ENCODE measurements at places on chromosomes 16 and 17.

DNA sequence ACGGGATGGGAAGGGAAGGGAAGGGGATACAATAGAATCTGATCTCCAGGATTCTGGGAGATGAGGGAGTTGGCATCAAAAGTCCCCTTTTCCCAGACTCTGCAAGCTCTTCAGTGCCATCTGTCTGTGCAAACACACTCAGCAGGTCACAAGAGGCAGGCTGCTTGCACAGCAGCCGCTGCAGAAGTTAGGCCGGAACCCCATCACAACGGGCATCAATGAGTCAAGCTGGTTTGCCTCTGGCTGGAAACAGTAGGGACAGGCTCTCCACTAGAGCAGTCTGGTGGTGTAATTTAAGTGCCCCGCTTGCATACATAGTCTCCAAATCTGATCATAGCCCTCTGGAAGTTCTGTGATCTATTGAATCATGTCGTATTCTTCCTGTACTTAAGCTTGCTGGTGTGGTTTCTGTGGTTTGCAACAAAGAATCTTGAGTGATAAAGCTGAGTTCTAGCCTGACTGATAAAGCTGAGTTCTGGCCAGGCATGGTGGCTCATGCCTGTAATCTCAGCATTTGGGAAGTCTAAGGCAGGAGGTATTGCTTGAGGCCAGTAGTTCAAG lies 33.7 kb upstream of the KDM8 start:
- DNase-seq = peak; percentile 41

DNA sequence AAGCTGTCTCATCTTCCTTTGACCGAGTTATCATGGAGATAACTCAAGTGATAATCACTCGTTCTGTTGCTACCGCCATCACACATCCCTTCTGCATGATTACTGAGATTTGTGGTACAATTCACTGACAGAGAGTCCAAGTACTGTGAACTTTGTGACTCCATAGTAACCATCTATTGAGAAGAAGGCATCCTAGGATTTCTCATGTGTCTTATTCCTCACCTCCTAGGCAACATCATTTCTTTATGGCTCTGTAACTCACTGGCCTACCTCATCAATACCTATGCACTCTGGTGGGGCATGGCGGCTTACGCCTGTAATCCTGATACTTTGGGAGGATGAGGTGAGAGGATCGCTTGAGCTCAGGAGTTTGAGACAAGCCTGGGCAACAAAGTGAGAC lies 19.4 kb downstream of the DRC7 start:
- no peak for DNase-seq

GRCh38 chr16:14538604-14539003 lies 91.5 kb downstream of the PARN start:
- DNase-seq = no peak

DNA sequence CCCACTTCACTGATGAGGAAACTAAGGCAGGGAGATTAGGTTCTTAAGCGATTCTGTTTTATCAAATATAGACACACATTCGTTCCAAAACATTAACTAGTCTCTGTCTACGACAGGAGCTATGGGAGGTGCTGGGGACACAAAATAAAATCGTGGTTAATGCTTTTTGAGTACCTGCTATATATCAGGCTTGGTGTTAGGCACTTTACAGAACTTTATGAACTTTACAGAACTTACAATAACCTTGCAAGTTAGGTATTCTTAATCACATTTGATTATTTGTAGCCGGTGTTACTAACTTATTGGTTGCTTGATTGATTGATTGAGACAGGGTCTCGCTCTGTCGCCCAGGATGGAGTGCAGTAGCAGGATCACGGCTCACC lies 538 bp upstream of the HEATR3 start:
- no peak for DNase-seq

DNA sequence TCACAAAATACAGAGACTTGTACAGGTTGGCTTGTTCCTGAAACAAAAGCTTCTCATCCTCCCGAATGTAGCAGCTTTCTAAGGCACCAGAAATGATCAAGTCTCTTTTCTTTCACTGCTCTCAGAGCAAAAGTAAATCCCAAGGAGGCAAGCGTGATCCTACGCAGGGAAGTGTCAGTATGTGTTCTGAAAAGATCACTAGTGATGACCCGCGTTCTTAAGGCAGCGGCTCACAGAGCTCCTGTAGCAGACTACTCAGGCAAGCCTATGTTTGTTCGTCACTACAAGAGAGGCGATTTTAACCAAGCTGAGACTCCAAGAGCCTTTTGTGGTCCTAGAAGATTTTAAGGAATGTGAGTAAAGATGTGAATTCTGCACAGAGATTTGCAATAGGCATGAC lies 34.5 kb downstream of the WIPI1 start:
- DNase-seq = no peak

DNA sequence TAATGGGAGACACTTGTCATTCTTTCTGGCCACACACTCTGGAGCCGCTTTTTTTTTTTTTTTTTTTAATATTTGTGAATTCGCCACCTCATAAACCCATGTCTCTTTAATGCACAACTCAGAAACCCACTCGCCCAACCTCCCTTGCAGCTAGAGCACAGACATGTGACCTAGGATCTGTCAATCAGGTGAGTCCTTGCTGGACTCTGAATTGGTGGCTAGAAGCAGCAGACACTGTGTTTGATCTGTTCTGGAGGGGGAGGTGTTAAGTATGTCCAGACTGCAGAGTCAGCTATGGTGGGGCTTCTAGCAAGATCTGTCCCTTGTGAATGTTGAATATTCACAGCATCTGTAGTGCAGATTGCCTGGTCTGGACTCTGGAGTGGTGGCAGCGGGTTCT lies 112.1 kb downstream of the PRKCB start:
- DNase-seq = no peak

- no peak for DNase-seq
Measured at GRCh38 chr17:11953924-11954323, 43.4 kb downstream of the ZNF18 start.

GRCh38 chr17:53837131-53837530 lies 14.4 kb downstream of the KIF2B start:
- DNase-seq = peak; percentile 5

GRCh38 chr17:78256707-78257591 lies 25.5 kb downstream of the TMEM235 start:
- no peak for DNase-seq

DNA sequence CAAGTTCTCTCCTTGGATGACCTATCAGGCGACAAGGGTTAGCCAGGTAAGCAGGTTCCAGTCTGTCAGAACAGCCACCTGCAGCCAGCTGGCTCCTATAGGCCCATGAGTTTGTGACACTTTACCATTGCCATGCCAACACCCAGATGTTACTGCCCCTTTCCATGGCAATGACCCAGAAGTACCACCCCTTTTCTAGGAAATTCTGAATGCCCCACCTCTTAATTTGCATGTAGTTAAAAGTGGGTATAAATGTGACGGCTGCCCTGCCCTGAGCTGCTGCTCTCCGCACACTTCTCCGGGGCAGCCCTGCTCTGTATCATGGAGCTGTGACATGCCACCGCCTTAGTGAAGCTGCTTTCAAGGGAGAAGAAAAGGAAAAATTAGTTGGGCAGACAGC lies 10.0 kb upstream of the SECTM1 start:
- DNase-seq = no peak

DNA sequence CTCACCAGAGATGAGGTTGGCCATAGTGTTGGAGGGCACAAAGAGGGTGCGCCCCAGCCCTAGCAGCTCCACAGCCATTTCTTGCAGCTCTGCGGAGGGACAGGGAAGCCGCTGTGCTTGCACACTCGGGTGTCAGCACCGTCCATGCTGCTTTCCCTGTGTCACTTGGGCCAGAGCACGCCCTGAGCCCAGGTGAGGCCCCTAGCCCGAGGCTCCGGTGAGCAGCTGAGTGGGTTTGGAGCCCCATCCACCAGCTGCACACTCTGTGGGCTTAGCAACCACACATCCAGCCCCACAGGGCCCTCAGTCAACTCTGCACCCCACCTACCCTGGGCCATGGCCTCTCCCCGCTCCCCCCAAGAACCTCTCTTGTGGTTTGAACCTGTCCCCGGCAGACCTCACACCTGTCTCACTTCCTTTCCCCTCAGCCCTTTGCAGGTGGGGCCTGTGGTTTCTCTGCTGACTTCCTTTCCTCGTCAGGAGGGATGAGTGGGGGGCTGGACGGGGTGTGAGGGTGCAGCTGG lies 20.7 kb downstream of the TMEM235 start:
- no peak for DNase-seq

Data from fibroblast of skin of left biceps (primary cell).